ENCODE measurements at places on chromosomes 6 and 20. TPM values are rescaled to one million over a fixed set of nuclear protein-coding genes. Genes with fewer than 3 reads are reported as not detected.

ANGPT4 gene
- 0.25 TPM for polyA plus RNA-seq

ASIP gene
- polyA plus RNA-seq, result not detected

GJA10 gene
- 0.17 TPM for polyA plus RNA-seq

DEFB124 gene
- not detected for polyA plus RNA-seq

LY6G6F gene
- polyA plus RNA-seq, result not detected

COL10A1 gene
- polyA plus RNA-seq, result not detected

NEDD9 gene
- 5.7 TPM for polyA plus RNA-seq

OVOL2 gene
- 15.1 TPM for polyA plus RNA-seq

CAGE1 gene
- polyA plus RNA-seq, result 0.02 TPM

BTN1A1 gene
- polyA plus RNA-seq, result 0.35 TPM

OPRL1 gene
- 0.98 TPM for polyA plus RNA-seq

GABRR2 gene
- polyA plus RNA-seq, result 0.09 TPM

DNA sequence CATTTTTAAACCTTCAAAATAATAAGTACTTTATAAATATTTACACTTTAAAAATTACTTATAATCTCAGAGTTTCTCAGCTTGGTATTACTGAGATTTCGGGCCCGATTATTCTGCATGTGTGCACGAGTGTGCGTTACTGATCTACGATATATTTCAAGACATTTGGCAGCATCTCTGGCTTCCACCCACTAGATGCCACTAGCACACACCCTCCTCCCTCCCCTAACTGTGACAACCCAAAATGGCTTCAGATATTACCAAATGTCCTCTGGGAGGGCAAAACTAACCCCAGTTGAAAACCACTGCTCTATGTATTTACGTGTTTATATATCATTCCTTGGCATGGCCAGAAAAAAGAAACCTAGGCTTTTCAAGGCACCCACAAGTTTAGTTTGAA, 95.9 kb downstream of the FYN start:
- no peak overlapping the region for H3K4me3 ChIP-seq
- no peaks in the 10 kb centered on the region for H3K36me3 ChIP-seq
- no peak for DNase-seq
- H3K27ac ChIP-seq, result no peak overlapping the region
- H3K4me1 ChIP-seq, result no peaks in the 10 kb centered on the region

DNA sequence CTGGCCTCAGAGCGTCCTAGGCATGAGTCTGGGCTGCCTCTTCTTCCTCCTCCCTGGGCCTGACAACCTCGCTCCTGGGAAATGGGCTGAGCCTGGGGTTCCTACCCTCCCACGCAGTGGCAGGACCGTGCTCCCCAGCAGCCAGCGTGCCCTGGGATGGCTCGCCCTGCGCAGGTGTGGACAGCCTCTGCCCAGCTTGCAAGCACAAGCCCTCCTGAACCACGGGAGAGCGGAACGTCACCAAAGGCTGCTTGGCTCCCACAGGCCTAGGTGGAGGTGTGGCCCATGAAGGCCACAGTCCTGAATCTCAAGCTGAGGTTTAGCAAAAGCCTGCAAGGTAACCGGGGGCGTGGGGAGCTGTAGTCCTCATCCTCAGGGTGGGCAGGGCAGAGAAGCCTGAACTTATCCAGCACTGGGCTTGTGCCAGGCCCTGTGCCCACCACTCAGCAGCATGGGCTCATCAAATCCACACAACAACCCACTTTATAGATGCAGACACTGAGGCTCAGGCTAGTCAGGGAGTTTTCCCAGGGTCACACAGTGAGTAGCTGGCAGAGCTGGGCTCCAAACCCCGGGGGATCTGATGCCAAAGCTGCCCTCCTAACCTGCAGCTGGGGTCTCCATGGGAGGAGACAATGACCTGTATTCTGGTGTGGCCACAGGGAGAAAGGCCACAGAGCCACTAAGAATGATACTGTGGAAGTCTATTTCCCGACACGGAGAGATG, 25.3 kb downstream of the RBM38 start:
- DNase-seq, result no peak
- no peaks in the 10 kb centered on the region for H3K27me3 ChIP-seq
- no peak overlapping the region for H3K27ac ChIP-seq
- no peaks in the 10 kb centered on the region for H3K4me1 ChIP-seq

DNA sequence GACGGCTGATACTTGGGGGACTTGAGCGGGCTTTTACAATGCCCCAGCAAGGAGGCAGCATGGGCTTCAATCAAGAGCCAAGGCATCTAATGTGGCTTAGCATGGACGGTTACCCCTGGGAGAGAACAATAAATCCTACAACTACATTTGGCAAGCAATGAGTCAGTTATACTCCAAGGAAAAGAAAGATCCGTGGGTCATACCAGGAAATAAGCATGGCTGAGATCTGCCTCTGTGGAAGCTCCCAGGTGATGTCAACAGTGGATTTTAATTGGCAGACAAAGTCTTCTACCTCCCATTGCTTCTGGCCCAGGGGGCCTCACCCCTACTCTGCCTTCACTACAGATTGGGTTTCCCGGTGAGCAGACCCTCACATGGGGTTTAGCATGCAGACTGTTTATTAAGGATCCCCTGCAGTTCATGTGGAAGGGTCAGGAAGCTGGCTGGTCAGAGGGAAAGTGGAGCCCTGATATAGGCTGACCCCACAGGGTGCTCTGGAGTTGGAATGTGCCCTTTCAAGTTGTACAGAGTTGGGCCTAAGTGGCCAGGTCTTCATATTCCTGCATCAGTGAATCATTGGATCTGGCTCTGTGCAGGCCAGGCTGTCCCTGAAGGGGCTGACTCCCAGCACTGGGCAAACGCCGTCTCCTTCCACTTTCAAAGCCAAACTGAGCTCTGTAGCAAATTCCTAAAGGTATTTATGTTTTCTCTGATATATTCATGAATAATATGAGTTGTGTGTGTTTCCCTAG, 91.3 kb upstream of the GGTLC1 start:
- no peak overlapping the region for H3K27ac ChIP-seq
- no peaks in the 10 kb centered on the region for H3K4me1 ChIP-seq
- DNase-seq, result no peak
- no peaks in the 10 kb centered on the region for H3K27me3 ChIP-seq

DNA sequence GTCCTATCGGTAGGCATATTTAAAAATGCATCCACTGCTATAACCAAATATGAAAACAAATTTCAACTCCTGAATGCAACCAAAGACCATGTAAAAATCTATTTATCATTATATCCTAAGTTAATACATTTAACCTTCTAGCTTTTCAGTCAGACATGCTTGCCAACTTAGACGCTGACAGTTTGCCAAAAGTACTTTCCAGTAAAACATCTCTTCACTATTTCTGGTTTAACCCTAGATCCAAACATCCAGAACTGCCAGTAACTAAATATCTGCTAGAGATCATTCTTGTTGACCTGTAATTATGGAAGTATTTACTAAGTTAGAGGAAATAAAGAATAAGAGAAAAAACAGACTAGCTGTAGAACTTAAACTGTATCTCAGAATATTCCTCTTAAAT, 210.2 kb upstream of the THEMIS start:
- H3K27me3 ChIP-seq, result no peaks in the 10 kb centered on the region
- no peak overlapping the region for H3K4me3 ChIP-seq
- no peak overlapping the region for H3K27ac ChIP-seq
- H3K4me1 ChIP-seq, result no peaks in the 10 kb centered on the region
- no peak for DNase-seq

- H3K4me3 ChIP-seq, result no peak overlapping the region
- H3K4me1 ChIP-seq, result peaks cover 3% of the 10 kb centered on the region
- no peak for DNase-seq
These were observed 196.9 kb downstream of the FOXA2 start for GRCh38 chr20:22387452-22387851.

DNA sequence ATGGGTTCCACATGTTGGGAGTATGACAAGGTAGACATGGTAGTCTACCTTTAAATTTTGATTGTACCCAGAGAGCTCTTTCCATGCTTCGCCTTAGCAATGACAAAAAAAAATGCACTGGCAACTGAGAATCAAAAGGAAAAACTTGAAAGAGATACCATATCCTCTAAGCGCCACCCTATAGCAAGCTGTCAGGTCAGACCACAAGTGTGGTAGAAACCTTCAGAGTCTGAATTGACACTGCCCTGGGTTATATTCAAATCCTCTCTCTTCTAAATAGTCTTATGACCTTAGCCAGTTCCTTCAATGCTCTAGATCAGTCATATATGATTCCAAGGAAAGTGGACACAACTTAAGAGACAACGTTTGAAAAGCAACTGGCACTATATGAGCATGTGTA, 45.6 kb upstream of the SMLR1 start:
- no peak overlapping the region for H3K27ac ChIP-seq
- no peaks in the 10 kb centered on the region for H3K4me1 ChIP-seq
- no peak for DNase-seq
- no peaks in the 10 kb centered on the region for H3K36me3 ChIP-seq

Measured in H1 (cell line).